Naive thymus-derived CD4-positive, alpha-beta T cell (primary cell): ENCODE measurements at places on chromosomes 2 and 18. TPM values are rescaled to one million over a fixed set of nuclear protein-coding genes. Genes with fewer than 3 reads are reported as not detected.

- no peaks in the 10 kb centered on the region for H3K27me3 ChIP-seq
- H3K27ac ChIP-seq, result no peak overlapping the region
- no peak for DNase-seq
- no peaks in the 10 kb centered on the region for H3K4me1 ChIP-seq
- no peak overlapping the region for H3K4me3 ChIP-seq
Measured at GRCh38 chr2:230127195-230127594, 58.5 kb upstream of the SLC16A14 start.

GRCh38 chr2:24881623-24882022, 38.4 kb downstream of the ADCY3 start:
- DNase-seq, result no peak
- H3K27ac ChIP-seq, result no peak overlapping the region
- no peaks in the 10 kb centered on the region for H3K27me3 ChIP-seq
- no peaks in the 10 kb centered on the region for H3K4me1 ChIP-seq

GRCh38 chr2:227761740-227762476, 16.2 kb downstream of the SCYGR8 start:
- H3K4me1 ChIP-seq, result no peaks in the 10 kb centered on the region
- no peaks in the 10 kb centered on the region for H3K36me3 ChIP-seq
- no peak overlapping the region for H3K27ac ChIP-seq
- no peak for DNase-seq

- no peaks in the 10 kb centered on the region for H3K27me3 ChIP-seq
- no peak overlapping the region for H3K27ac ChIP-seq
- no peak overlapping the region for H3K4me3 ChIP-seq
- no peak for DNase-seq
Measured at GRCh38 chr2:65537651-65538385, 105.4 kb upstream of the SPRED2 start.

DNA sequence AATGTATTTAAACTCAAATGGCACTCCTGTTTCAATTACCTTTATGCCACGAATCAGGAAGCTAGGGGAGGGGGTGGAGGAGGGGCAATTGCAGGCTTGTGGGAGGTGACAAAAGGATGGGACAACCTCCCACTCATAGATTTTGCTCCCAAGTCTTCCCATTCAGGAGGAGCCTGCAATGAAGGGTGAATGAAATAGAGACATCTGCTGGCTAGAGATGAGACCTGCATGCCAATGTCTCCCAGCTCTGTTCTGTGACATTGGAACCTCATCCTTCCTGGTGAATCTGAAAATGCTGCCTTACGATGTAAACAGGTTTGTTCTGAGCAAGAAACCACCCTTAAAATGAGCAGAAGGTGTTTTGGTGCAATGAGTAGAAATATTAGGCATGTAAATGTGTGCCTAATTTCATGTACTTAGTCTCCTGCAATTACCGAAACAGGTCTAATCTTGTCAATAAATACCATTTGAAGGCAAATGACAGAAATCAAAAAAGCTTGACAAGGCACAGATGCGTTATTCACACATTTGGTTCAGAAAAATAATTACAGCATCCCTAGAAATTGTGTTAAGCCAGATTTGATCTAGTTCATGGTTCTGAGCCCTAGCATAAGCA, 2.7 kb upstream of the PID1 start:
- no peaks in the 10 kb centered on the region for H3K36me3 ChIP-seq
- H3K27ac ChIP-seq, result no peak overlapping the region
- no peaks in the 10 kb centered on the region for H3K27me3 ChIP-seq
- DNase-seq, result no peak
- H3K4me3 ChIP-seq, result no peak overlapping the region

The SCN7A gene
- total RNA-seq, result not detected

The TOGARAM2 gene
- 3.5 and 4.9 TPM in 2 replicates for total RNA-seq

The SULT1C2 gene
- total RNA-seq, result not detected

The SIX3 gene
- total RNA-seq, result not detected
